Foreskin keratinocyte (primary cell): ENCODE measurements at places on chromosomes 4 and X.

DNA sequence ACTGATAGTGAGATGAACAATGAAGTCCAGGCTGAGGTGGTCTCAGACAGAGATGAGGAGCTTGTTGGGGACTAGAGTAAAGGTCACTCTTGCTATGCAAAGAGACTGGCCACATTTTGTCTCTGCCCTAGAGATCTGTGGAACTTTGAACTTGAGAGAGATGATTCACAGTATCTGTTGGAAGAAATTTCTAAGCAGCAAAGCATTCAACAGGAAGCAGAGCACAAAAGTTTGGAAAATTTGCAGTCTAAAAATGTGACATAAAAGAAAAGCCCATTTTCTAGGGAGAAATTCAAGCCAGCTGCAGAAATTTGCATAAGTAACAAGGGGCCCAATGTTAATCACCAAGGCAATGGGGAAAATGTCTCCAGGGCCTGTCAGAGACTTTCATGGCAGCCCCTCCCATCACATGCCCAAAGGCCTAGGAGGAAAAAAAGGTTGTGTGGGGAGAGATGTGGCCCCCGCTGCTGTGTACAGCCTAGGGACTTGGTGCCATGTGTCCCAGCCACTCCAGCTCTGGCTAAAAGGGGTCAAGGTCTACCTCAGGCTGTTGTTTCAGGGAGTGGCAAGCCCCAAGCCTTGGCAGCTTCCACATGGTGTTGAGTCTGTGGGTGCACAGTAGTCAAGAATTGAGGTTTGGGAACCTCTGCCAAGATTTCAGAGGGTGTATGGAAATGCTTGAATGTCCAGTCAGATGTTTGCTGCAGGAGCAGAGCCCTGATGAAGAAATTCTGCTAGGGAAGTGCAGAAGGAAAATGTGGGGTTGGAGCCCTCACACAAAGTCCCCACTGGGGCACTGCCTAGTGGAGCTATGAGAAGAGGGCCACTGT lies 262.8 kb downstream of the DKK2 start:
- peak; percentile 4 for DNase-seq

DNA sequence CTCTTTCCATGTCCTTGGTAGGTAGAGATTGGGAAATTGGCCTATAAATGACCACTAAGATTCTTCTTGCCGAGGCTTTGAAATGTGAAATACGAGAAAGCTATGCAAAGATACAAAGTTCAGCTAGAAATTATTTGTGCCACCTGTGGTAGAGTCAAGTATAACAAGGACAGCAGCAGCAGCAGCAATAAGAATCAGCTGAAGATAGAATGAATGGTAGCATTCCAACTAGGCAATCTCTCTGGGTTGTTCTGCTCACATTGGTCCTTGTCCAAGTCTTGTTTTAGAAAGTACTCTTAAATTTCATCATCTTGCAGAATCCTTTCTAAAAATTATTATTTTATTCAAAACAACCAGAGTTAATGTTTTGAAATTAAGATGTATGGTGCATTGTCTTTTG lies 67.8 kb upstream of the PCDH10 start:
- no peak for DNase-seq

DNA sequence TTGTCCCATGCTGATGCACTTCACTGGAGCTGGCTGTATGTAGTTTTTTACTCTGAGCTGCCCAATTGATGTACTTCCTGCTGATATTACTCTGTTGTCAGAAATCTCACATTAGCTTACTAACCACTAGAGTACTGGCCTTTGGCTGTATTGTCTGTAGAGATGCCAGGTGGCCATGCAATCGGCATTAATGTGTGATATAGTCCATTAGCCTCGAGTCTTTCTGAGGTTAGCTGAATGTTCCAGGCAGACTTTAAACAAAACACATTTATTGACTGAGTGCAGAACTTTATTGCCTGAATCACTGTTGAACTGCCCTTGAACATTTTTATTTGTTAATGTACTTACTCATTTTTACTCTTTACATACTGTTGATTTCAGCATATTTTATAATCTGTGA lies 335.2 kb downstream of the PCDH10 start:
- no peak for DNase-seq

GRCh38 chrX:120111611-120112010 lies 4.1 kb downstream of the RHOXF1 start:
- DNase-seq, result no peak

- DNase-seq, result no peak
Observed at GRCh38 chr4:25031077-25031621, 403 bp upstream of the LGI2 start.

DNA sequence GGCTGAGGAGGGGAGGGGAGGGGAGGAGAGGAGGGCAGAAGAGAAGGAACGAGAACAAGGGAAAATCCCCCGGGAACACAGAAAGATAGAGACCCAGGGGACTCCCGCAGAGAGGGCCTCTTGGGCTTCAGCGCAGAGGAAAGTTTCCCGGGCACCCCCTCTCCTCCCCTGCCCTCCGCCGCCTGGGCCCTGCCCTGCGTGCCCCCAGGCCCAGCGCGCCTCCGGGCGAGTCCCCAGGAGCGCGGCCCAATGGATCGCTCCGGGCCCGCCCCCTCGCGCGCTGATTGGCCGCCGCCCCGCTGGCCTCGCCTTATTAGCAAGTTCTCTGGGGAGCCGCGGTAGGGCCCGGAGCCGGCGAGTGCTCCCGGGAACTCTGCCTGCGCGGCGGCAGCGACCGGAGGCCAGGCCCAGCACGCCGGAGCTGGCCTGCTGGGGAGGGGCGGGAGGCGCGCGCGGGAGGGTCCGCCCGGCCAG lies at the start of gene MSX1:
Gene MSX1, plus strand, starts transcription at position 341 of the 474 bp plus-strand sequence. CDS start 235 bp downstream, outside the sequence.
- DNase-seq, result no peak

GRCh38 chrX:14354521-14354920 lies 174.8 kb upstream of the GLRA2 start:
- no peak for DNase-seq

GRCh38 chr4:37299468-37299867 lies 54.9 kb downstream of the NWD2 start:
- no peak for DNase-seq

DNA sequence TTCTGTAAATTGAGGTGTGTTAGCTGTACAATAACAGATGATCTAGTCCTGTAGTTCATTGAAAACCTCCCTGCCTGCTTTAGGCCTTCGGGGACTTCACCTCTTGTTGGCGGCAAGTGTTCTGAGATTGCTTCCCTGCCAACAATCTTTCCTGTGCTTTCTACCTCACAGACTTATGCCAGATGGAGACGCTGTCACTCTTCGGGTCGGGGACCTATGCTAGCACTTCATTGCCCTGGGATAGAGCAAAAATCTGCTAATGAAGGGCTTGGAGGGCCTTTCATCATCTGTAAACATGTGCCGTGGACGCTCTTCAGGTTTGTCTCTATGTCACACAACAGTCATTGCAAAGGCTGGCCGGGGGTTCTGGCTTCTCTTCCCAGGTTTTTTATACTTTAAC lies 4.7 kb upstream of the PDLIM3 start:
- no peak for DNase-seq

GRCh38 chr4:17437396-17437795 lies 74.5 kb downstream of the QDPR start:
- DNase-seq, result no peak

- DNase-seq, result no peak
Observed at GRCh38 chrX:45557387-45557786, 356.7 kb upstream of the DIPK2B start.

DNA sequence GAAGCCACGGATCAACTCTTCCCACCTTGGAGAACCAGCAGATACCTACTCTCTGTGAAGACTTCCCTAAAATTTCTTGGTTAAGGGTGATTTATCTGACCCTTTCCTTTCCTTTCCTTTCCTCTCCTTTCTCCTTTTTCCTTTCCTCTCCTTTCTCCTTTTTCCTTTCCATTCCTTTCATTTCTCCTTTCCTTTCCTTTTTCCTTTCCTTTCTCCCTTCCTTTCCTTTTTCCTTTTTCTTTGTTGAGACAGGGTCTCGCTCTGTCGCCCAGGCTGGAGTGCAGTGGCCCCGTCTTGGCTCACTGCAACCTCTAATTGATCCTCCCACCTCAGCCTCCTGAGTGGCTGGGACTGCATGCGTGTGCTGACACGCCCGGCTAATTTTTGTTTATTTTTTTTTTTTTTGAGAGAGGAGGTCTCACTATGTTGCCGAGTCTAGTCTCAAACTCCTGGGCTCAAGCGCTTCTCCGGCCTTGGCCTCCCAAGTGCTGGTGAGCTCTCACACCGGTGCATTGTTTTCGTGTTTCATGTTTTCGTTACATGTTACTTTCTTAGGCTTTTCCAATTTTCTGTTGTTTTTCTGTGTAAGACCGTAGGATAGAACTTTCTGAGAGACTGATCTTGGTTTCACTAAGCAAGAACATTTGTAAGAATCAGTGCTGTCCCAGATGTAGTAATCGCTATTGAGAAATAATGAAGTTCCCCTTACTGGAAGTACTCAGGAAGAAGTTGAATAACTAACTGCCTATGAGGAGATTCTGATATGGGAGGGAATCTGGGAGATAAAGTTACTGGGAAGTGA lies 2.0 kb downstream of the TMEM165 start:
- peak; percentile 57 for DNase-seq

GRCh38 chr4:73814679-73815078 lies 21.8 kb upstream of the CXCL6 start:
- peak; percentile 84 for DNase-seq

GRCh38 chr4:126533146-126533805 lies 1099.5 kb upstream of the INTU start:
- no peak for DNase-seq

- peak; percentile 52 for DNase-seq
Observed at GRCh38 chrX:121641560-121641959, 594.1 kb downstream of the GLUD2 start.

DNA sequence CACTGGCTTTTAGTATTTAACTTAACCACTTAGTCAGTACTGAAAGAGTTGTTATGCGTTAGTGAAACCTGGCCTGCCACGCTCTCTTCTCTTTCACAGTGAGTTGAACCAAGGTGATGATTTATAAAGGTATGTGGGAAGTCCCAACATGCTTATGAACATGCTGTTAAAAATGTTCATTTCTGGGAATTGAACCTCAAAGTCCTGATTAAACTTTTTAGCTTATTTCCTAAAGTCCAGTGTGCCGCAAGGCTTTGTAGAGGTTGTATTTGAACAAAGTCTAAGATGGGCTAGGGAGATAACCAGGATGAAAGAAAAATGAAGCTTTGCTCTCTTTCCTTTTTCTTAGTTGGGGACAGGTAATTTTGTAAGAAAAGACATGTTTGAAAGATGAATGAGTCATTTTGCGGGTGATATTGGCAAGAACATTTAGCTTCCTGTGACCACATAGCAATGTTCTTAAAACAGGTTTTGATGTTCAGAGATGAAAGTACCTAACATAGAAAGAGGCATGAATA lies 270.3 kb downstream of the DTHD1 start:
- DNase-seq, result peak; percentile 97

GRCh38 chrX:107504006-107504405 lies 54.6 kb downstream of the FRMPD3 start:
- no peak for DNase-seq

- no peak for DNase-seq
Observed at GRCh38 chr4:4270529-4270928, 19.4 kb downstream of the LYAR start.

GRCh38 chr4:182175788-182176519 lies 67.2 kb upstream of the TENM3 start:
- no peak for DNase-seq

- no peak for DNase-seq
Observed at GRCh38 chrX:154531626-154532025, 15.0 kb downstream of the G6PD start.

DNA sequence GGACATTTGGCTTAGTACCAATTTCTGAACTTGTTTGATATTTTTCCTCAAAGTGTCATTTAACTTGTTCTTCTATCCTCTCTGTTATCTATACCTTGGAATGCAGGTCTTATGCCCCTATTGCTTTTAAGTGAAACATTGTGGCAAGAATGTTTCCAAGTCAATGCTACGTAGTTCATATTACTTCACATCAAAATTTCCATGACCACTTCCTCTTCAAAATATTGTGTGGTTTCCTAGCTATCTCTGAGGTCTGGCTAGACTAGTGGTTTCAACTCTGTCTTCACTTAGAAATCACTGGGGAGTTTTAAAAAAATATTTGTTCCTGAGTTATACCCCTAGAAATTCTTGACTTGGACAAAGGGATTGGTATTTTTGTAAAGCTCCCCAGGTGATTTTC lies 20.2 kb upstream of the RASGEF1B start:
- DNase-seq, result no peak

DNA sequence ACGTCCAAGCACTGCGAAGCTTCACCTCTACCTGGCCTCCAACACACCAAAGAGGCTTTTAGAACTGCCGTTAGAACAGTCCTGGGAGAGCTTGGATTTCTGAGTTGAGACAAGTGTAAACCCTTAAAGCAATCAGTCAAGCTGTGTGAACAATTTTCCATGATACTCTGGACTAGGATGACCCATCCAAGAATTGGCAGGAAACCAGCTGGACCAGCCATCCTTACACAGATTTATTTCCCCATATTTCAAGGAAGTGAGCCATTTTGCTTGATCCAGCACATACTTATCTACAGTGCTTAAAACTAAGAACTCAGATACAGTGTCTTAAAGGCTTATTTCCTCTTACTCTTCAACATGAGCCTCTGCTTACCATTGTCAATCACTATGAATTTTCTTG lies 340.7 kb upstream of the HS3ST1 start:
- DNase-seq, result no peak

- DNase-seq, result no peak
Observed at GRCh38 chrX:150465326-150465725, 102.2 kb downstream of the MAMLD1 start.

DNA sequence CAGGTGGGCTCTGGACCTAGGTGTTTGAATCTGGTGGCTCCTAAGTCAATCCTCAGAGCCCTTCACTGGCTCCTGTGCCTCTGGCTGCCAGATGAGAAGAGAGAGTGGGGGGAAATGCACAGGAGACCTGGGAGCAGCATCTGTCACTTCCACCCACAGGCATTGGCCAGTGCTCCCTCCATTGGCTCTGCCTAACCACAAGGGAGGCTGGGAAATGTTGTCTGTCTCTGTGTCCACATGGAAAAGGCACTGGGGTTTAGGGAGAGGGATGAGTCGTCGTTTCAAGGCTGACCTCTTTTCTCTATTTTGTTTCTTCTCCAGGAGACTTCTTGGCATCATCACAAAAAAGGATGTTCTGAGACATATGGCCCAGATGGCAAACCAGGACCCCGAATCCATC lies 76.4 kb downstream of the CLCN4 start:
- DNase-seq, result no peak

DNA sequence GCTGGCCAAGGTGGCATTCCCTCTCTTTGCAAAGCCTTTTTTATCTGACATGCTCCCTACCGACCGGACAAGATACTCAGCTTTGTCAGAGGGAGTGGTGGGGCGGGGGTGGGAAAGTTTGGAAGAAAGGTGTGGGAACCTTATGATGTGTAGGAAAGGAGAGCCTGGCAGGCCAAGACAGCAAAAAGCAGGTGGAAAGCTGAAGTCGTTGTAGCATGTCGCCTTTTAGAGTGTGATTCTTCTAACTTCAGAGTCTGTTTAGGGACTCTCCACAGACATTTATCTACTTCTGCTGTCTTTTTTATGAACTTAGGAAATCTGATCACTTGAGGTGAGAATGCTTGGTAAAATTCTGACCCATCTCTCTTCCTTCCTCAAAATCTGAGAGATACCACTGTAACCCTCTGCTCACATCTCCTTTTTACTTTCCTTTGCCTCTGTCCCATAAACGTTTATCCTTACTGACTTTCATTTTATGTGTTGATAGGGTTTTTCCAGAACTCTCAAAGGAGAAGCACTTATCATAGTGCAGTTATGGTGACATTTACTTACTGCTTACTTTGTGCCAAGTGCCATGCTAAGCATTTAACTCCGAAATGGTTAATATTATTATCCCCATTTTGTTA lies 8.2 kb upstream of the RUFY3 start:
- DNase-seq, result no peak

- DNase-seq, result no peak
Observed at GRCh38 chr4:82679531-82679930, 117.7 kb upstream of the TMEM150C start.

GRCh38 chr4:125703443-125703842 lies 388.7 kb downstream of the FAT4 start:
- DNase-seq, result no peak
